ENCODE measurements at places on chromosomes 4 and X.

DNA sequence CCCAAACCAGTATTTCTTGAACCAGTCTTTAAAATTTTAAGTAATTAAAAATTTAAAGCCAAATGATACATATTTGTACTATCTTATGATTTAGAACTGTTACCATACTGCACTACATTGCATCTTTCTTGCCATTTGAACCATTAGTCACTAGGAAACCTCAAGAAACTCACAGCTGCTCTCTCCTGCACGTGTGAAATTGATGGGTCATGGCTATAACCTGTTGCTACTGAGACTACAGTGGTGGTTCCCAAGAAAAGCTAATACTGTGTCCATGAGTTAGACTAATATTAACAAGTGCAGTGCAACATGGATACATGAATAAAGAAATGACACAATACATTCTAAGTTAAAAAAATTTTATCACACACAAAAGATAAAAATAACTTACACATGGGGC, 88.4 kb downstream of the PDE5A start:
- no peak for DNase-seq

DNA sequence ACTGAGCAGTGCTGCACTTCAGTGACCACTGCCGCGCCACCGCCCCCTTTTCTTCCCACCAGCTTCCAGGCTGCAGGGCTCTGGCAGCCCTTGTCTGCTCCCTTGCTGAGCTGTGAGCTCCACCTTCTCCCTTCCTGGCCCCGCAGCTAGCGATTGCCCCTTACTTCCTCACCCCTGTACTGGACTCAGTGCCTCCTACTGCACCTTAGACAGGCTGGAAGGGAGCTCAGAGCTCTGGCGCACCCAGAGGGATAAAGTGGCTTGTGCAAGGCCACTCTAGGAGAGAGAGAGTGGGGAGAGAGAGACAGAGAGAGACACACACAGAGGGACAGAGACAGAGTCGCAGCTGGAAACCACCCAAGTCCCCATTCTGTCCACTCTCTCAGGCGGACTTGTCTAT, 6.0 kb downstream of the RASL11B start:
- DNase-seq = no peak

- no peak for DNase-seq
Measured at GRCh38 chr4:98939438-98939837, 10.5 kb upstream of the EIF4E start.

GRCh38 chr4:102684610-102685052, 76.1 kb downstream of the MANBA start:
- no peak for DNase-seq

- no peak for DNase-seq
Measured at GRCh38 chr4:55445921-55446577, 50.3 kb downstream of the TMEM165 start.

DNA sequence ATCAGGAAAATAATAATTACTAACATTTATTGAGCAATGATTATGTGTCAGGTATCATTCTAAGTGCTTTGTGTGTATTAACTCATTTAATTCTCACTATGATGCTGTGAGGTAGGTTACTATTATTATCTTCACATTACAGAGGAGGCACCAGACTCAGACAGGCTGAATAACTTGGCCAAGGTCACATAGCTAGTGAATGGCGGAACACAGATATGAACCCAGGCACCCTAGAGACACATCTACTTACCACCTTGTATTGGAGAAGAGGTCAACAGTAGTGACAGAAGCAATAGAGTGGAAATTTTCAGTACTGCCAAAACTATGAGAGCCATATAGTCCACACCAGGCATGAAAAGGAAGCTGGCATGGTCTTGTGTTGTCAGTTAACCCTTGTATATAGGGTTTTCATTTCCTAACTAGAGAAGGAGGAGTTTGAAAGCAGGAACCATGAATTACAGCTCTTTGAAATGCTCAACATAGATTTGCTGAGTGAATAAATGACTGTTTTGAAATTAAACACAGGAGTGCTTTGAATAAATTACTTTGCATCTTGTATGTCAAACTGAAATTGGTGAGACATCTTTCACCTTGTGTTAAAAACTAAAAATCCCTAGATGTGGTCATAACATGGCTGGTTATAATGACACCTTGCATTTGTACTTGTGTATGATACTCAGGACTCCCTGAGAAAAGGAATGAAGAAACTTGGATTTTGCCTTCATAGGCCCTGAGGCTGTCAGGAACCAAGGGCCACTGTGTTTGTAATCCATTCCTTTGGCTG, 71.8 kb downstream of the RTL9 start:
- DNase-seq = no peak

GRCh38 chr4:92303621-92304027, at the start of gene GRID2:
Gene GRID2, plus strand, starts transcription at chr4:92303966.
- DNase-seq = no peak

- no peak for DNase-seq
Measured at GRCh38 chrX:809081-809480, 178.5 kb downstream of the SHOX start.

DNA sequence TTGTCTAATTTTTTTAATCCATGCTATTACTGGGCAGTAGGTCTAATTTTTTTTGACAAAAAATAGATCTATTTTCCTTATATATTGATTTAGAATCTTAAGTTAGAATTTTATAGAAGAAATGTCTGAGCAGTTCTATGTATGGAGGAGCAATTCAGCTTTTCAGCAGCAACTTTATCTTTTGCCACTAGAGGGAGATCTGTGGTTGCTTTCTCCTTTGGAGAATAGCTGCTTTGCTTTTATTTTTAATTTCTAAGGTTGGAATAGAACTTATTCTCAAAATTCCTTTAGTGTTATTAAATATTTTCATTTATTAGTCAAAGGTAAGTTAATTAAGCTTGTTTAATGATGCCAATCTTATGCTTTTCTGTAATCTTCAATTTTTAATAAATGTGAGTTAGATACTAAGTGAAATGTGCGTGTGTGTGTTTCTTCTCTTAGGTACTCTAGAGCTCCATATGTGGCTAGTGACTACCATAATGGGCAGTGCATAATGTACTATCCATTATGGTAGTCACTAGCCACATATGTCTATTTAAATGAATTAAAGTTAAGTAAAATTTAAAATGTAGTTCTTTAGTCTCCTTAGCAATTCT, 29.3 kb downstream of the FAM199X start:
- DNase-seq = no peak

DNA sequence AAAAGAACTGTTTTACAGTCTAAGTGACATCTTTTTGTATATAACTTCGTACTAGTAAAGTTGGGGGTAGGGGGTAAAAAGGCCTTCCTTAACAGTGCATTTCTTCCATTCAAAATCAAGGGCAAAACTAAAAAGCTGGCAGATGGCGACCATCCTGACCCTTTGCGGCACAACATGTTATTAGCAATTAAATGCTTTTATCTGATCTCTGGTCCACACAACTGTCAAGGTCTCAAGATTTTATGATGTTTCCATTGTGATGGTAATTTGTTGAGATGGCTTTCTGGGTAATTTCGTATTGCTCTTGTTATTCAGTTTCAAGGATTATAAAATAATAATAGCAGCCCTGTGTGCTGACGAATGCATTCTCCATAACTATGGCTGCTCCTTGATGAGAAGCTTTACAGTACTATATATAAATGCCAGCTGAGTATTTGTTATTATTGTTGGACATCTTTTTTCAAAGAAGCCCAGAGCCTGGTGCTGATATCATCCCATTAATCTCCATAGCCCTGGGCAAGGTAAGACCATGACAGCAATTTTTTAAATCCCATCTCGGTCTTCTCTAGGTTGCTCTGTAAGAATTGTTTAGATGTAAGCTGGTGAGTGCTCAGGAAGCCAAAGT, 89.5 kb downstream of the CBR4 start:
- no peak for DNase-seq

DNA sequence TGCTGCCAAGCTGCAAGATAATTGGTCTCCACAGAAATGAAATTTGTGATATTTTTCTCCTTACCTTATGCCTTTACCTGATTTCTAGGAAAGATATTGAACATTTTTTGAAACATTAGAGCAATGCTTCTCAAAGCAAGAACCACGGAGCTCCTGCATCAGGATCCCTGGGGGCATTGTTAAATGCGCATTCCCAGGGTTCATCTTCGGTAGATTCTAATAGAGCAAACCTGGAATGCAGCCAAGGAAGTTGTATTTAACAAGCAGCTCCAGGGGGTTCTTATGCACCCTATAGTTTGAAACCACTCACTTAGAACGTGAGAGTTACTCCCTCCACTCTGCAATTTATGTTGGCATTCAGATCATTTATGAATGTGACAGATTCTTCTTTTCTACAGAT, 126.2 kb downstream of the SLC39A8 start:
- DNase-seq = no peak

DNA sequence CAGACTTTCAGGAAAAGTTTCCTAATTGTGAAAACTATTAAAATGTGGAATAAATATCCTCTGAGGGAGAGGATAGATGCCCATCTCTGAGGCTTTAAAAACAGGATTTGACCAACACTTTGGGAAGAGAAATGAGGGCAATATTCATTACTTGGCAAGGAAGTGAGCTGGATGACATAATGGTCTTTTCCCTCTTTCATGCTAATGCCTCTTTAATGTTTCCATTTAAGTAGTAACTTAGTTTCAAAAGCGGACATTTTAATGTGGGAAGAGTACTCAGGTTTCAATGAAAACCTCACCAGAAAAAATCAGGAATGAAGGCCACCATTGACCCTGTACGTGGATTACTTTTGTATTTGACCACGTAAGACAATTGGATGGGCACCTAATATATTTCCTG, 503.3 kb downstream of the ANKRD50 start:
- DNase-seq = no peak

- DNase-seq = no peak
Measured at GRCh38 chr4:80610845-80611677, 275.5 kb downstream of the CFAP299 start.

- DNase-seq = no peak
Measured at GRCh38 chr4:75820676-75821075, 81.6 kb downstream of the PPEF2 start.

DNA sequence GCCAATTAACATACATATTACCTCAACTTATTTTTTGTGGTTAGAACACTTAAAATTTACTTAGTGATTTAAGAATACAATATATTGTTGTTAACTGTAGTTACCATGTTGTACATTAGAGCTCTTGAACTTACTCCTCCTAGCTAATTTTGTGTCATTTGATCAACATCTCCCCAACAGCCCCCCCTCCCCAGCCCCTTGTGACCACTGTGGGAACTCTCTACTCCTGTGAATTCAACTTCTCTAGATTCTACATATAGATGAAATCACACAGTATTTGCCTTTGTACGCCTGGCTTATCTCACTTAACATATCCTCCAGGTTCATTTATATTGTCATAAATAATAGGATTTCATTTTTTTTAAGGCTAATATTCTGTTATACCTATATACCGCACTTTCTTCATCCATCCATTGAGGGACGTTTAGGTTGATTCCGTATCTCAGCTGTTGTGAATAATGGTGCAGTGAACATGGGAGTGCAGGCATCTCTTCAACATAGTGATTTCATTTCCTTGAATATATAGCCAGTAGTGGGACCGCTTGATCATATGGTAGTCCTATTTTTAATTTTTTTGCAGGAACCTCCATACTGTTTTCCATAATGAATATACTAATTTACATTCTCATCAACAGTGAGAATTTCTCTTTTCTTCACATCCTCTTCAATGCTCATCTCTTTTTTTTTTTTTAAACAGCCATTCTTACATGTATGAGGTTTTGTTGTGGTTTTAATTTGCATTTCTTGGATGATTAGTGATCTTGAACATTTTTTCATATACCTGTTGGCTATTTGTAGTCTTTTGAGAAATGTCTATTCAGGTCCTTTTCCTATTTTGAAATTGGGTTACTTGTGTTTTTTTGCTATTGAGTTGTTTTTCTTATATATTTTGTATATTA, 66.8 kb downstream of the RAPGEF2 start:
- no peak for DNase-seq

- DNase-seq = no peak
Measured at GRCh38 chr4:145501051-145501660, 19.5 kb downstream of the SMAD1 start.

- no peak for DNase-seq
Measured at GRCh38 chr4:149723065-149723464, 92.6 kb downstream of the IQCM start.

- no peak for DNase-seq
Measured at GRCh38 chr4:44871133-44871532, 144.8 kb upstream of the GNPDA2 start.

GRCh38 chr4:140213116-140213515, 59.1 kb upstream of the MAML3 start:
- no peak for DNase-seq

GRCh38 chr4:29295280-29295679, 1424.9 kb upstream of the PCDH7 start:
- DNase-seq = no peak

- DNase-seq = no peak
Measured at GRCh38 chr4:137359691-137360315, 172.5 kb downstream of the PCDH18 start.

Measured in stimulated activated CD4-positive, alpha-beta T cell treated with anti-CD3 and anti-CD28 coated beads, Interleukin-2, amount 100 ng/mL, for 4 hours (primary cell).